Fibroblast of skin of right biceps (primary cell): ENCODE measurements at places on chromosomes 2 and 18.

DNA sequence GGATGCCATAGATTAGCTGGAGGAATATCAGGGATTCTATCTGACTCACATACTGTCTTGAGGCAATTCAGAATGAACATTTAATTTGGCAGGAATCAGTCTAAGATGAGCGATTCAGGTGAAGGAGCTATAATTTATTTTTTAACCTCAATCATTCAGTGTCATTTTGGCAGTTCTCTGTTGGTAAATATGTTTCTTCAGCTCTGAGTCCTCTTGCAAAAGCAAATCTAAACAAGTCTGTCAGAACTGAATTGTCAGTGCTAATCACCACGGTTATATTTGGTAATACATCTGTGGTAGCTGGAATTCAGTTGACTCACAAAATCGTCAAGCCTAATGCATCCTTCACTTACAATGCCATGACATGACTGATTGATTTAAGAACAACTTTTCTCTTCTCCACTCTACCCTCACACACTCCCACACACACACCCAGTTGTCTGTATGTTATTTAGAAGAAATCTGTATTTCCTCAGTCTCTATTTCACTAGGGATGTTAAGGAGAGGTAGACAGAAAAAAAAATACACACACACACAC is 516.6 kb upstream of the NXPH2 start:
- DNase-seq: peak; percentile 10

DNA sequence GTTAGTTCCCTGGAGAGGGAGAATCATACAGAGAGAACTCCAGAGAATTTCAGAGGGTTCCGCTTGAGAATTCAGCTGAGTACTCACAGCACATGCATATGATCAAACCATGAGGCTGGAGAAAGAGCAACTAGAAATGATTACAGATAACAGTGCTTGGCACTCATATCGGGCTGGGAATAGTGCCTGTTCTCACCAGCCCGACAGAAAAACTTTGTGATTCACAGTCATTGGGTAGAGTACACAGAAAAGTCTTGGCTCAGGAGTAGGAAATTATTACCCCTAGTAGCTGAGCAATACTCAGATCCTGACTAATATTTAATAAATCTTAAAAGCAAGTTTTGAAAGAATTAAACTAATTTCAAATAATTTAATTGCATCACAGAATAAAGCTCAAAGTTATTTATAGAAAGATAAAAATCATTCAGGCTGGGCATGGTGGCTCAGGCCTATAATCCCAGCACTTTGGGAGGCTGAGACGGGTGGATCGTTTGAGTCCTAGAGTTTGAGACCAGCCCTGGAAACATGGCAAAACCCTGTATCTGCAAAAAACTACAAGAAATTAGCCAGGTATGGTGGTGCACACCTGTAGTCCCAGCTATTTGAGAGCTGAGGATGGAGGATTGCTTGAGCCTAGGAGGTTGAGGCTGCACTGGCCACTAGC is 6.8 kb downstream of the WDPCP start:
- peak; percentile 9 for DNase-seq

DNA sequence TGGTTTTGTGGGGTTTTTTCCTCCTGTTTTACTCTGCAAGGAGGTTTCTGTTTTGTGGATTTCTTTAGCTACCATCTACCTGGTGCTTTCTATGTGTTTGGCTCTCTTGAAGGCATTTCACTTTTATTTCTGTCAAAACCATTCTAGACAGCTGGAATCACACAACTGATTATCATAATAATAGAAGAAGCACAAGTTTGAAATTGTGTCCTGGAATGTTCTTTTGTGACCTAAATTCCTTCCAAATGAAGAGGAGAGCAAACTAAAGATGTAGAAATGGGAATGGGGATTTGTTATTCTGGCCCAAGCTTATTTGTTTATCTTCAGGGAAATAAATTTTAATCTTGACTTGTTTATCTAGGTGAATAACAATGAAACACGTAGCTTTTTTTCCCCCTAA is 17.0 kb upstream of the MFSD2B start:
- no peak for DNase-seq

DNA sequence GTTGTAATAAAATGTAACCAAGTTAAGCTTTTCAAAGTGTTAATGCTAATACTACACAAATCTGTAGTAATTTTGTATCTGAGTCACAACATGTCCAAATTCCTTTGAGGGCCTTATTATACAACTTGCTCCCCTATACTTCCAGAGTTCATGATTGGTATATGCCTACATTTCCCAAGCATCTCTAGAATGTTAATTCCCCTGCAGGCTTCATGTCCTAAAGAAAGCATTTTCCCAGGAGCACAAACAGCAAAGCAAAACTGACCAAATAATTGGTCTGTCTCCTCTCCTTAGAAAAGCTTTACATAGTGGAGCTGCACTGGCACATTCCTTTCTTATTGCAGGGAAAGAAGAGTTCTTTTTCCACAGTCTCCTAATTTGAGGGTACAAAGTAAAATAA is 3.7 kb downstream of the ALS2 start:
- DNase-seq: peak; percentile 62

DNA sequence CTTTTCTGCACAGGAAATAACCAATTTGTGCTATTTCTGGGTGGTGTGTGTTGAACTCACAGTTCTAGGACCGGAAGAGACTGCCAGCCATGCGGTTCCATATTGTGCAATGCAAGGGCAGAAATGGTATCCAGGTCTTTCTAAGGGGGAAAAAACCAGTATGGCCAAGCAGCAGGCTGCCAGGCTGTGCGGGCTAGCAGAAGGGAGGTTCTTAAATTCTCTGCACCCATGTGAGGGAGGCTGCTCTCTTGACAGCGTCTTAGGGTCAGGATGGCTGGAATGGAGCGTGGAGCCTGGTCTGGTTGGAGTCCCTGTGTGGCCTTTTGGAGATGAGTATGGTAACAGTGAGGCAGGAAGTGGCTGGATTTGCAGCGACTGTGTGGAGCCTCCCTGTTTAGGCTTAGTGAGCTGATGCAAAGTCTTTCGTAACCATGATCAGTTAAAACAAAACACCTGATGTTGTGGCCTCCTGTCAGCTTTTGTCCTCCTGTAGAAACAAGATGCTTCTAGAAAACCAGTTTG is 52.6 kb downstream of the NCK2 start:
- peak; percentile 56 for DNase-seq
